Occipital lobe (tissue), 3 donors: ENCODE measurements at places on chromosomes 11 and 22.

GRCh38 chr22:31276426-31277167 is 15.7 kb downstream of the PIK3IP1 start:
- DNase-seq, result no peak

- no peak for DNase-seq
Measured at GRCh38 chr22:40007853-40008710, 13.3 kb downstream of the FAM83F start.

DNA sequence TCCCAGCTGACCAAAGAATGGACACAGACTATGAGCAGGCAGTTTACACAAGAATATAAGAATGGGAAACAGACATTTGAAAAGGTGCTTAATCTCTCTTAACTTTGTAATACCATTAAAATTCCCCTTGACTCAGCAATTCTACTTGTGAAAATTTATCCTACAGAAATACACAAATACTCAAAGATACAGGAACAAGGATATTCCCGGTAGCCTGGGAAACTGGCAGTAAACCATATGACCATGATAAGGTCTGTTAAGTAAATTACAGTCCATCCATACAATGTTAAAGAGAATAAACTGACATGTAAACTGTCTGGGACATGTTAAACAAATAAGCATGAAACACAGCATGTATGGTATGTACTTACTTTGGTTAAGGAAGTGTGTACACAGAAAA is 8.7 kb upstream of the MTFP1 start:
- DNase-seq, result no peak

DNA sequence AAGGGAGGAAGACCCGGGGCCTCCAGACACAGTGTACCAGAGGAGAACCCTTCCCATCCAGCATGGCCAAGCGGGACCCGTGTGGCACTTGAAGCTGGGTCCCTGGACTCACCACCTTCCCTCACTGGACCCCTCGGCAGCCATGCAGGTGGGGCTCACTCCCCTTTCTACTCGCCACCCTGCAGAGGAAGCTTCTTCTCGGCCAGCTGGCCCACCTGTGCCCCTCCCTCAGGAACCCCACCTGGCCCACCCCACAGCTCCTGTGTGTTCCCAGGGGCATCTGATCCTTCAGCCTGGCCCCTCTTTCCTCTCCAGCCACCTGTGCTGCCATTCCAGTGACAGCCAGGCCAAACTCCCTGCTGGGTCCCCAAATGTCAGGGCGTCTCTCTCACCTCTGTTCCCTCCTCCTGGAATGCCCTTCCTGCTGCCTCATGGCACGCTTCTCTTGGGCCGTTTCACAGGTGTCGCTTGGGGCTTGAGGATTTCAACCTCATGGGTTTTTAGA is 38.0 kb downstream of the IGF2 start:
- DNase-seq, result no peak

GRCh38 chr22:45826520-45826919 is 150.4 kb downstream of the WNT7B start:
- no peak for DNase-seq

GRCh38 chr11:64858467-64859263 is 14.2 kb upstream of the CDC42BPG start:
- DNase-seq, result no peak

- DNase-seq, result no peak
Measured at GRCh38 chr11:117855912-117856651, 20.4 kb downstream of the FXYD6 start.

DNA sequence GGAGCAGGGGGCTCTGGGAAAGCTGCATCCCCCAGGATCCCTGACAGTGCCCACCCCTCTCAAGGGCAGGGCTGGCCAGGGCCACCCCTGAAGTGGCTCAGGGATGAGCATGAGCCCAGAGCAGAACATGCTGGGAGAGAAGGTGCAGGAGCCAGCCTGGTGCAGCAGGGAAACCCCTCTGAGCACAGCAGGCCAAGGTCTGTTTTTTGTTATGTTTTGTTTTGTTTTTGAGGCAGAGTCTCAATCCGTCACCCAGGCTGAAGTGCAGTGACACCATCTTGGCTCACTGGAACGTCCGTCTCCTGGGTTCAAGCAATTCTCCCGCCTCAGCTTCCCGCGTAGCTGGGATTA is 792 bp upstream of the SBF1 start:
- DNase-seq, result no peak

DNA sequence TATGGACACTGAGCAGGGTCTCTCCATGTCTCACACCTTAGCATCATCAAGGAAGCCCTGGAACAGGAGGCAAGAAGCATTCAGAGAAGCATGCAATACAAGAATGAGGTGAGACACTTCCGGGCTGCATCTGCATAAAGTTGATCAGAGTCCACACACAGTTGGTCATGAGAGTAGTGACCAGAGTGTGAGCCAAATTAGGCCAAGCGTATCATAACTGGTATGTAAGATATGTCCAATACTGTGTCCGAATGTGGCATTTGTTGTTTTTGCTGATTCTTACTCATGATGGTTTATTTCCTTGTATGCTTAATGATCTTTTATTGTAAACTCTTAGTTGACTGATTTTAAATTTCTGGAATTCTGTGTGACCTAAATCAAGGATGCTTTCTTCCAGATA is 315.7 kb downstream of the INSC start:
- no peak for DNase-seq

- no peak for DNase-seq
Measured at GRCh38 chr11:62804310-62805075, 747 bp downstream of the NXF1 start.

- DNase-seq, result no peak
Measured at GRCh38 chr11:123195188-123196059, at the start of gene CLMP. Gene CLMP, minus strand, starts transcription at chr11:123195248. Its CDS starts 308 bp downstream, at chr11:123194940.
